ENCODE measurements at places on chromosomes 5 and 9. TPM values are rescaled to one million over a fixed set of nuclear protein-coding genes. Genes with fewer than 3 reads are reported as not detected.

BTNL8 gene
- 7.3 TPM for total RNA-seq

IL31RA gene
- total RNA-seq, result not detected

DNA sequence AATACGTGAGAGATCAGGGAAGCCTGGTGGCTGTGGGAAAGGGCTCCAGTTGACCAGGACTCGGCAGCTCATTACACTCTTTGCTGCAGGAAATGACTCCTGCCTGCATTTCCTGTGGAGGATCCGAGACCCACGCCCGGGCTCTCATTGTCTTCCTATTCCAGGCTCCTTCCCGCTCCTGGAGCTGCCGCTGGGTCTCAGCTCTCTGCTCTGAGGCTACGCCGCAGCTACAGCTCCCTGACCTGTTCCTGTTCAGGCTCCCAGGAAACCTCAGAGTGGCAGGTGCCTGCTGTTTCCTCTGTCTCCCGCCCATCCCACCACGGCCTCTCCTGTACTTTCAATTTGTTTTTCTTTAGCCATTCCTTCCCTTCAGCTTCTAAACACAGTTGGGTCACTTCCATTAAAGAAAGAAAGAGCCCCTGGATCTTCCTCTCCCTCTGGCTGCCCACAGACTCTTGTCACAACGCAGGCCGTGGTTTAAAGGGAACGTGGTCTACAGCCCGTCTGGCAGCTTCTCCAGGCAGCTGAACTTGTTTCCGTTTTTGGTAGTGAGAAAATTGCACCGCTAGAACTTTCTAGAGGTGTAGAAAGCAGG, 71.5 kb downstream of the IL6ST start:
- no peaks in the 10 kb centered on the region for H3K36me3 ChIP-seq
- DNase-seq, result no peak
- H3K4me1 ChIP-seq, result peaks cover 73% of the 10 kb centered on the region
- peak overlapping the region; percentile 44 for H3K27ac ChIP-seq
- no peak overlapping the region for H3K4me3 ChIP-seq

DNA sequence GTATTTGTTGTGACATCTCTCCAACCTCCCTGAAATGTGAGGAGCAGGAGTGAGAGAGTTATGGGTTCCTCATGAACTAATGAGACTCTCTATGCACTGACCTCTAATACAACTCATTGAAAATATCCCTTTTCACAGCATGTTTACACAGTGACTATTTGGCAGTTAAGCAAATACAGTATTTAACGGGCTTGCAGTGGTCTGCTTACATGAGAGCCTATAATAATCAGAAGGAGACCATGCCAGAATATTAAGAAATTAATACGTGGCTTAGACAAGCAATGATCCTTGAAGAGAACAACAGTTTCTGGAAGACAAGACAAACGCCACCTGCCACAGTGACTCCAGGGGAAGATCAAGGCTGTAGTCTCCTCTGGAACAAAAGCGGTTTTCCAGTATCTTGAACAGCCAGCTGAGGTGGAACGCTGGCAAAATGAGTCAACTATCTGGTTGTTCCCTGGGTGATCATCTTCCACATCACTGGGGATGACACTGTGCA, 424.5 kb downstream of the DMAC1 start:
- no peak for DNase-seq
- H3K4me1 ChIP-seq, result no peaks in the 10 kb centered on the region
- H3K27me3 ChIP-seq, result no peaks in the 10 kb centered on the region
- no peak overlapping the region for H3K4me3 ChIP-seq
- H3K27ac ChIP-seq, result no peak overlapping the region
- no peaks in the 10 kb centered on the region for H3K36me3 ChIP-seq

DNA sequence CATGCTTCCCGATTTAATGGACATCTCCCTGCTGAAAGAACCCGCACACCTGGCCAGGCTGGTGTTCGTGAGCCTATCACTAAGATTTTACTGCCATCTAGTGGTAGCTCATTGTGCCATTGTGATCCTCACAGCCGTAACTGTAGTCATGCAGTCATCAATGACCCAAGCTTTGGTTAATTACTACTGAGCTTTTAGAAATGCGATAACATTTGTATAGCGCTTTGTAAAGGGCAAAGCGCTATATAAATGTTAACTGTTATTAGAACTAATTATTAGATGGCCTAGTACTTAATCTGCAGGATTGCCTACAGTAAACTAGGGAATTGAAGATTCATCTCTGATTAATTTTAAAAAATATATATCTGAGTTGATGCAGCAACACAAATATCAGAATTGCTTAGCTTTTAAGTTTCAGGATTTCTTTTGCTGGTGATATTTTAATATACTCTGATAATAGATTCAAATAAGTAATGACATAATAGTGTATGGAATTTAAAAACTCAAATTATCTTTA, 90.2 kb downstream of the HACD4 start:
- H3K4me1 ChIP-seq, result 0 out of 2 replicates have a peak, but pooled peaks cover 4% of the 10 kb centered on the region
- no peak overlapping the region for H3K4me3 ChIP-seq
- H3K36me3 ChIP-seq, result no peaks in the 10 kb centered on the region
- DNase-seq, result peak; percentile 69
- H3K27me3 ChIP-seq, result no peaks in the 10 kb centered on the region
